ENCODE measurements at places on chromosomes 2 and 18. TPM values are rescaled to one million over a fixed set of nuclear protein-coding genes. Genes with fewer than 3 reads are reported as not detected.

Gene GTF2A1L
- not detected for total RNA-seq

GRCh38 chr2:33022395-33022985, 75.7 kb downstream of the LTBP1 start:
- peaks cover 36% of the 10 kb centered on the region for H3K27me3 ChIP-seq
- no peak for DNase-seq

GRCh38 chr18:76567835-76568445, 72.9 kb upstream of the ZNF516 start:
- no peak overlapping the region for H3K27ac ChIP-seq
- no peak for DNase-seq
- peaks cover 2% of the 10 kb centered on the region for H3K4me1 ChIP-seq
- no peaks in the 10 kb centered on the region for H3K36me3 ChIP-seq
- H3K4me3 ChIP-seq = no peak overlapping the region

- H3K36me3 ChIP-seq = no peaks in the 10 kb centered on the region
- peak; percentile 25 for DNase-seq
Observed at GRCh38 chr2:104938231-104938941, 84.5 kb downstream of the POU3F3 start.

Gene CYP26B1
- not detected for total RNA-seq

DNA sequence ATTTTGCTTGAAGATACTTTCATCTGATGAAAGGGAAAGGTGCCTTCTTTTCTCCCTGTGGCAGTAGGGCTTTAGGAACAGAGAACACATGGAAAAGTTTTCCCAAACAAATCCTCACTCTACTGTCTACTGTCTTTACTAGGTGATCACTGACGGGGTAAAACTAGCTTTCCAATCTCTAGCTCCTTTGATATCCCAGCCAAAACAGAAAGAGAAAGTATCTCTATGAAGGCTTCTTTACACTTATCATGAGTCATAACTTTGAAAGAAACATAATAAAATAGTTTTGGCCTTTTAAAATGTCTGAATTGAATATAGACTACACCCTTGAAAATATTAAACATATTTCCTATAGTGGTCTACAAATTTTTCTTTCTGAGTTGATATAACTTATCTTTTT, 214.5 kb downstream of the DSEL start:
- DNase-seq = no peak
- H3K36me3 ChIP-seq = peaks cover 14% of the 10 kb centered on the region
- H3K4me3 ChIP-seq = peak overlapping the region; percentile 20
- peak overlapping the region; percentile 86 for H3K27ac ChIP-seq
- H3K4me1 ChIP-seq = peaks cover 13% of the 10 kb centered on the region
- H3K27me3 ChIP-seq = no peaks in the 10 kb centered on the region

- peaks cover 68% of the 10 kb centered on the region for H3K4me1 ChIP-seq
- no peaks in the 10 kb centered on the region for H3K27me3 ChIP-seq
- H3K4me3 ChIP-seq = peak overlapping the region; percentile 90
- DNase-seq = no peak
- H3K36me3 ChIP-seq = peaks cover 17% of the 10 kb centered on the region
- H3K27ac ChIP-seq = peak overlapping the region; percentile 92
Observed at GRCh38 chr2:74031959-74032287, 47.2 kb downstream of the TET3 start.

Gene PARD6G
- 0.26 TPM for total RNA-seq
